Occipital lobe (tissue), 3 donors: ENCODE measurements at places on chromosomes 2 and 18.

DNA sequence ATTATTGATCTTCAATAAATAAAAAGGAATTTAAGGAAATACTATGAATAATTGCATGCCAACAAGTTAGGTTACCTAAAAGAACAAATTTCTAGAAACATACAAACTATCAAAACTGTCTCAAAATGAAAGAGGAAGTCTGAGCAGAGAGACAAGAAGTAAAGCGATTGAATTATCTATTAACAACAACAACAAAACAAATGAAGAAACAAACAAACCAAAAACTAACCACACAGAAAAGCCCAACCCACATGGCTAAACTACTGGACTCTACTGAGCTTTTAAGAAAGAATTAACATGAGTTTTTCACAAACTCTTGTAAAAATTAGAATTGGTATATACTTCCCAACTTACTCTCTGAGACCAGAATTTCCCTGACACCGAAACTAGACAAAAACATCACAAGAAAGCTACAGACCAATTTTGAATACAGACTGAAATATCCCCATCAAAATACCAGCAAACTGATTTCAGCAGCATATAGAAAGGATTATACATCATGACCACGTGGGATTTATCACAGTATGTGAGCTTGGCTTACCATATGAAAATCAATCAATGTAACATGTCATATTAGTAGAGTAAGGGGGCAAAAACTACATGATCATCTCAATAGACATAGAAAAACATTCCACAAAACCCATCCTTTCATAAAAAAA lies 16.6 kb upstream of the GALNT1 start:
- DNase-seq = no peak

- no peak for DNase-seq
These were observed 57.8 kb upstream of the LMAN1 start for GRCh38 chr18:59416818-59417217.

DNA sequence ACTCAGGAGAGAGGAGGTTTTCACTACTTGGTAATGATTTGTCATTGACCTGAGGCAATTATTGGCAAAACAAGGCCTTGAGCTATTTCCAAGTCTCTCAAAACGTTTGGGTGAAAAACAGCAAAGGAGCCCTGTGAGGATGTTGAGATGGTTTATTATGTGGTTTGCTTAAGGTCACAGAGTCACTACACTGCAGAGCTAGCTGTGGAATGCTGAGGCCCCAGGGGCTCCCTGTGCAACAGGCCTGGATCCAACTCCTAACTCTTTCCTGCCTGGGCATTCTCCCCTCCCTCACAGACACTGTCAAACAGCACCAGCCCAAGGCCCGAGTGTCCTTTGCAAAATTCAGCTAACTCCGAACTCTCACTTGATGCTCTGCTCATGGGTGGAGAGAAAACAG lies 754.6 kb upstream of the SOX11 start:
- DNase-seq = no peak

DNA sequence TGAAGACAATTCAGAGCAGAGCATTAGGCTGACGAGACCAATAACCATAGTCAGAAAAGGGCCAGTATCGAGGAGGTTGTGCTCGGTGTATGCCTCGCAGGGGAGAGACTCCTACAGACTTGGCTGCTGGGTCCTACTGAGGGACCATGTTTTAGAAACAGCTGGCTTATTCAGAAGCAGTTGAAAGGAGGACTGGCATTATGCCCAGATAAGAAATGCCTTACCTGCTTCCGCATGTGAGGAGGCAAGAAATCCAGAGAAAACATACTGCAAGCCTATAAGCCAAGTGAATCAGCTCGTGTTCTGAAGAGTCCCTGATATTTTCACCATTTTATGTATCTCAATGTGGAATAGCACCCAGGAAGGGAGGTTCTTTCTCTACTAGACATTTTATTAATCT lies 434.7 kb downstream of the GRB14 start:
- DNase-seq = no peak

- no peak for DNase-seq
These were observed 81.2 kb downstream of the GATA6 start for GRCh38 chr18:22250591-22250996.

- DNase-seq = no peak
These were observed 90.9 kb upstream of the STK39 start for GRCh38 chr2:168338292-168338691.

- DNase-seq = no peak
These were observed 128.3 kb upstream of the ARHGAP28 start for GRCh38 chr18:6601241-6601640.

GRCh38 chr2:69499242-69499641 lies 62.0 kb upstream of the NFU1 start:
- no peak for DNase-seq

DNA sequence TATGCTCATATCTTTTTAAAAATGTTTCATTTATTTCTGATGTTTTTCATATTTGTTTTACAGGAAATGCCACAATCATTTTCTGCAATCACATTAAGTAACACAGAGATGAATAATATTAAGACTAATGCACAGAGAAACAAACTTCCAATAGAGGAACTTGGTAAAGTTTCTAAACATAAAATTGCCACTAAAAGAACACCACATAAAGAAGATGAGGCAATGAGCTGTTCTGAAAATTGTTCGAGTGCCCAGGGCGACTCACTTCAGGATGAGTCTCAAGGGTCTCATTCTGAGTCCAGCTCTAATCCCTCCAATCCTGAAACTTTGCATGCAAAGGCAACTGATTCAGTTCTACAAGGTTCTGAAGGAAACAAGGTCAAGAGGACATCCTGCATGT lies 70.4 kb downstream of the APLF start:
- DNase-seq = no peak

DNA sequence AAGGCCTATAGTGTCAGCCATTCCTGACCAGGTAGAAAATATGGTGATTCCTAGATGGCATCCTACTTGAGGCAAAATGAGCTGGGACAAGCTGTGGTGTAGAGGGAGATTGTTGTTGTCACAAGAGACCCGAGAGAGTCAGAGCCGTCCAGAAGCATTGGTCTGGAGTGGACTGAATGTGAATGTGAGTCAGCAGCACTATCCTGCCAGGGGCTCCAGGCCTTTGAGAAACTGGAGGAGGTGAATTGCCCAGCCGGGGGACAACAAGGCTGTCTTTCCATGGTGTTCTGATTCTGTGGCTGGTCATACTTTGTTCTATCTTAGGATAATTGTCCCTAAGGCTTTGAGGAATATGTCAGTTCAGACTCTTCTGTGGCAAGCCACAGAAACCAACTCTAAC lies 29.4 kb upstream of the EIF2AK3 start:
- no peak for DNase-seq

DNA sequence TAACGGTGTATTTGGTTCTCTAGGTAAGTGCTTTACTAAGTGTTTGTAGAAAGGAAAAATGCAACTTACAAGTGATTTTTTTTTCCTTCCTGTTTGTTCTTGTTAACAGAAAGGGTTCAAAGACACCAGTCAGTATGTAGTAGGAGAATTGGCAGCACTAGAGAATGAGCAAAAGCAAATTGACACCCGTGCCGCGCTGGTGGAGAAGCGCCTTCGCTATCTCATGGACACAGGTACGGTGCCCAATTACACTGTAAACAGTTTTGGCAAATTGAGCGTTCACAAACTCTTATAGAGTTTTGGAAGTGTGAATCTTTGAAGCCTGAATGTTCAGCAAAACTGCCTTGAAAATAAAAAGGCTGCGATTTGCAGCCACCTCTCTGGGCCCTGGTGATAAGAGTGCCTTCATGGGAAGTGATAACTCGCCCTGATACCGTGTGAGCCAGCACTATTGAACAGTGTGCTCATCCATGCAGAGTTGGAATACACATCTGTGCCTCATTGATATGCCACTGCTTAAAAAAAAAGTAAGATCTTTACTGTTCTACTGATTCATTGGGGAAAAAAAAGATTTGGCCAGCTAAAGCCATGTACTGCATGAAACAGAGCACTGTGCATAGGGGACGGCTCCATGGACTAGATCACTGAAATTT lies 54.0 kb upstream of the OTX1 start:
- DNase-seq = no peak

DNA sequence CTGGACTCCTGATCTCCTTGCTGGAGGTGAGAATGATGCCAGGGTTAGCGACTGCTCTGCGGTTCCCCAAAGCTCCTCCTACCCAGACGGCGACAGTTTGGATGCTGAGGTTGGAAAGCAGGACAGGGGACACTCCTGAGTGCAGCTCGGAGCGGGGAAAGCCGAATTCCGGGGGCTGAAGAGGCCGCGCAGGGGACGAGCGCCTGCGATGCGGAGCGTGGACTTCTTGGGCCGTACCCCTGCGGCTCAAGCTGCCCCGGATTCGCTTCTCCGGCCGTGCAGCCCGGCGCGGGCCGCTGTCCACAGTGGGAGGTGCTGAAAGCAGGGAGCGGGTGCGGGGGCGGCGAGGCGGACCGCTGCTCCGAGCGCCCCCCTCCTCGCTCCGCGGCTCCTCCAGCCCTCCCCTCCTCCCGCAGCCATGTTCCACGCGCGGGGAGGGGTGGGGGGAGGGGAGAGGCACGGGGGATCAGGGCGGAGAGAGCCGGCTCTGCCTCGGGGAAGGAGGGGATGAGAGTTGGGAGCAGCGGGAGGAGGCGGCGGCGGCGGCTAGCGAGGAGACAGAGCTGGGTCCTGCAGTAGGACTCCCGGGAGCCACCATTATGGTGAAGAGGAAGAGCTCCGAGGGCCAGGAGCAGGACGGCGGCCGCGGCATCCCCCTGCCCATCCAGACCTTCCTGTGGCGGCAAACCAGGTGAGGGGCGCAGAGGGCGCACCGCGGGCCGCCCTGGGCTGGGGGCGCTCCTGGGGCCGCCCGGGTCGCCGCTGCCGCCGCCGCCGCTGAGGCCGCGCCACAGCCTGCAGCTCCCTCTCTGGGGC lies at the start of gene UNC80:
Gene UNC80, plus strand, starts transcription at position 359 of the 816 bp plus-strand sequence. Its CDS starts 241 bp downstream, at position 600.
- DNase-seq = peak; percentile 60

DNA sequence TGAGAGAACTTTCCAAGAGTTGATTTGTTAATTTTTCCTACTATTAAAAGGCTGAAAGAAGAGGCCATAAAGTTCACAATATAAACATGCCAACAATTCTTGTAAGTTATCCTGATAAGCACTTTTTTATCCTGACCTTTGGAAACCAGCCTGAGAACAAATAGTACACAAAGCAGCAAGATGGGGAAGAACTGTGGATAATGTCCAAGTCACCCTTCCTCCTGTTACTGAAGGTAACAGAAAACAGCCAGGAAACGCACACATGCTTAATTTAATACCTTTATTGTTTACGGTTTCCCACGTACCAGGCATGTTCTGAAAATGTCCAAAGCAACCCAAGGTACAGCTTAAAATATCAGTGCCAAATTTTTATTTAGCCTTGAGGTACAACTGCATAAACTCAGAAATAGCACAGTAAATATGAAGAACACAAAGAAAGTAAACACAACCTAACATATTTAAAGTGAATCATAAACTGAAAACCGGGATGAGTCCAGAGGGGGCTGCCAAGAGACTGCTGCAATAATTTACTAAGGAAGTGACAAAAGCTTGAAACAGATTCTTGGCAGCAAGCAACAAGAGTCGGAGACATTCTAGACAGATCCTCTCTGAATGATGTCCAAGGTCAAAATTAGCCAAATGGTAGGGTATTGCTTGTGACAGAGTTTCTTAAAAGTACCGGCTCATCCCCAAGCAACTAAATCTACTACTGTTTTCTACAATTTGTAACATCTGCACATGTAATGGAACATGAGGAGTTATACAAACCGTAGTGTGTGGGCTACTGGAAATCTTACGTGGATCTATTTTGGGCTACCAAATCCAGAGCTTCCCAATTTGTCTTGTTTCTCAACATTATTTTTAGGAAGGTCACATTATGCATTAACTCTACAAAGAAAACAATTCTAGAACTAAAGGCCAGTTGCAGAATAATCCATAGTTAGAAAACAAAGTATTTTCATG lies 93.2 kb downstream of the CABYR start:
- DNase-seq = no peak

GRCh38 chr2:207469451-207469850 lies 60.3 kb upstream of the CREB1 start:
- DNase-seq = no peak

DNA sequence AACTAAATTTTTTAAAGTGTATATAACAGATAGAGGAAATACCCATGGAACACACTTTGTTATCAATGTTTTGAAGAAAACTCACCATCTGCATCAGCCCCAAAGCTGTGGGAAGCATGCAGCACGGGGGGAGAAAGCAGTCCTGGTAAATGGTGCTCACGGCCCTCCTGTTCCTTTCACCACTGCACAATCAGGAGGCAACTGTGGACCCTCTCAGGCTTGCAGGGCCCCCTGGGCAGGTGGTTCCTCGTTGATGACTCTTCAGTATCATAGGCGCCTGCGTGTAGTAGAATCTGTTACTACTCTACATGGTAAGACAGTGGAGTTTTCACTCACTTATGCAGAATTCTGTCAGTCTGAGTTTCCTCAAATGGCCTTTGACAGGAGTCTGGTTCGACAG lies 4.9 kb upstream of the CNDP1 start:
- no peak for DNase-seq

DNA sequence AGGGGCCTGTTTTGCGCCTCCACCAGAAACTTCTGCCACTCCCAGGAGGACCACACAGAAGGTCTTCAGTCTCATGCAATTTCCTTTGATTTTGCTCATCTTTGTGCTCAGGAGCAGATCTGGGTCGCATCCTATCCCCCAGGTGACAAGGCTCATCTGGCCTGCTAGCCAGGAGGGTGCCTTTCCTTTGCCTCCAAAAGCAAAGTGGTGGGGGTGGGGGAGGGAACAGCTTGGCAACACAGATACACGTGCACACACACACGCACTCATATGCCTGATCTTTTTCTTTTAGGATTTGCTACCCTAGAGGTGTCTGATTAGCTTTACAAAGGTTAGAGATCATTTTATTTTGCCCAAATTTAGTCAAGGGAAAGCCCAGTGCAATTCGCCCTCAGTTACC lies 13.8 kb upstream of the SPATA3 start:
- DNase-seq = no peak

DNA sequence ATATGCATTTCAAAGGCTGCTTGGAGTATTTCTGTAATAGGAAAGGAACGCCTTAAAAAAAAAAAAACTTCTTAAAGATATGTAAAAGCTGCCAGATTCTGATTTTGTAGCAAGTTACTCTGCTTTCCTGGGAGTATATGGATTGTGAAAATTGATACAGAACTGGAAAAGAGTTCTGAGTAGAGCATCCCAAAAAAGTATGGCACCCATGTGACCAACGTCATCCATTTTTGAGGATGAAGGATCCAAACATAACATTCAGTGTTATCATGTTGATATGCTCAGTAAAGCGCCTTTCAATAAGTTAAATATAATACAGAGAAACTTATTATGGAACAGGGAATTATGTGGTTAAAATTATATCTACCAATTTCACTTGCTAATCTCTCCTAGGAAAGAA lies 978.4 kb upstream of the POU3F3 start:
- no peak for DNase-seq

DNA sequence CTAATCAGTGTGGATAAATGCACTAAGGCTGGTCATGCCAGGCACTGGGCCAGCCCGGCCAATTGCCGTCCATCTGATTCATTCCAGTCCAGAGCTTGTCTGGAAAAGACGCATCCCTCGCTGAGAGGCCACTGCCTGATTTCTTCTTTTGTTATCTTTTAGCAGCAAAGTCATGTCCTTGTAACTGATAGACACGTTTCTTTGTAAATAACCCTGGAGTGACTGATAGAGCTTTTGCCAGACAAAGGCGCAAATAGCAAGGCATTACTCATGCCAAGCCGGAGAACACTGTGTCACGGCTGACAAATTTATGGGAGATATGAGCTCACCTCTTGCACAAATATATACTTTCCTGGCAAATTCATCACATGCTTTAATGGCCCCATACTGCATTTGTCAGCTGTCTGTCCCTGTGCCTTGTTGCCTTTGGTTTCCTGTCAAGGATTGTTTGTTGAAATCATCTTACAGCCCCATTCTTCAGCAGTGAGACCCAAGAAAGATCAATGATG lies 164.4 kb downstream of the ETAA1 start:
- no peak for DNase-seq
